ENCODE measurements at places on chromosomes 16 and 17. TPM values are rescaled to one million over a fixed set of nuclear protein-coding genes. Genes with fewer than 3 reads are reported as not detected.

HSF5 gene
- total RNA-seq: 0.07 TPM

FA2H gene
- total RNA-seq: not detected

TP53TG3 gene
- total RNA-seq: not detected

DNA sequence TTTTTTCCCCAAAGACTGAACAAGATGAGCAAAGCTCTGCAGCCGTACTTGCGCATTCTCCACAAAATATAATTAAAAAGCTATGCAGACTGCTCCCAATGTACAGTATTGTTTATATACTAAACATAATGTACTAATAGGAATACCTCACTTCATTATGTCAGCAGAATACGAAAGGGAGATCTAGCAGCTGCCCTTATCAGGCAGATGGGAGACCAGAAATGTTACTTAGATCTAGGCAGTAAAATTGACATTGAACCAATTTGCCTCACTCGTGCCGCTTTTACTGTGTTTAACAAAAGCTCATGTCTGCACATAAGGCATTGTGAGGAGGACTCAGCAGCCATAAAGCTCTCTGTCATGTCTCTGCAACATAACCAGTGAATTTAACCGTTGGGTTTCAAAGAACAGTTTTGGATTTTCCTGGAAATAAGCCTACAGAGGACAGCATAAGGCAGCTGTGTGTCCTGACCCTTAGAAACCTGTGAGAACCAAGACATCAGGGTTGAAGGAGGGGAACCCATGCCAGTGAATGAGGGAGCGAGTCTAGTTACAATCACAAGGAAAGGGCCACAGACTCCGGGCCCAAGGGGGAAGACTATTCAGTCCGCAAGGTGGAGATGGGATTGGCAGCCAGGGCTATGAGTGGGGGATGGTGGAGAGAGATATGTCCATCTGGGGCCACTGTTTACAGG, 71.4 kb downstream of the GNAO1 start:
- DNase-seq: no peak

DNA sequence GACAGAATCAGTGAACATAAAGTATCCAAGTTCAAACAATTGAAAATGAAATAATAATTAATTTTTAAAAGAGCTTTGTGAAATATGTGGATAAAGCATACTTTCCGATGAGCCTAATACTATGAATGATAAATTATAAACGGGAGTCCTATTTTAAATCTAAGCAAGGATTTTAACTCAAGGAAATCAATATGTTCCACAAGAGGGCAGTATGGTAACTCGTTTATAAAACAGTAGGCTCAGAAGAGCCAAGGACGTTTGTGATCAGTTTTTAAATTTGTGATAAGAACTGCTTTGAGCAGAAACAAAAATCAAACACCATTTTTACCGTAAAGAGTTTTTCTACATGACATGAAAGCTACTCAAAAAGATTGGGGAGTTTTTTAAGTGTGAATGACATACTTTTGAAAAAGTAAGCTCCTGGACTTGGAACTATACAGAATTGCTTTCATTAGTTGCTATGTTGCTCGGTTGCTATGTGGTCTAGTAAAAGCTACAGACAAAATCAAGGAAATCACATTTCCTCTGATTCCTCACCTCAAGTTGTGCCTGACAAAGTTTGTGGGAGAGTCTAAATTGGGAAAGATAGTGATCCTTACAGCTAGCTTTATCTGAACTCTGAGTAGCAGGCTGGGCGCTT, 11.8 kb upstream of the TEKT1 start:
- no peak for DNase-seq

DNA sequence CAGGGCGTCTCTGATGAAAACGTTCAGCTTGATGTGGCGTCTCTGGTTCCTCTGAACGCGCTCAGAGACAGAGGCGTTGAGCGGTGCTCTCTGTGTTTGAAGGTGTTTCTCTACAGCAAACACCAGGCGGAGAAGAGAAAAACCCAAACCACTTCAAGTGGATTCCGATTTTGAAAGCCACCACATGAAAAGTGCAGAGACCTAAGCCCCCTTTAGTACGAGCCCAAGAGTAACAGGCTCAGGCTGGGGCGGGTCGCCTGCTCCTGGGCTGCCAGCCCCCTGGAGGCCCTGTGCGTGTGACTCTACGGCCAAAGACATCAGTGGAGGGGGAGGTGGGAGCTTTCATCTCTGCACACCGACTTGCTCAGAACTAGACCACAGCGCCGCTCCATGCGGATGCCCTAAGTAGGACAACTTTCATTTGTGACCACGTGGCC, 328.4 kb downstream of the MAF start:
- no peak for DNase-seq

CDR2L gene
- total RNA-seq: 15.7 TPM

DNA sequence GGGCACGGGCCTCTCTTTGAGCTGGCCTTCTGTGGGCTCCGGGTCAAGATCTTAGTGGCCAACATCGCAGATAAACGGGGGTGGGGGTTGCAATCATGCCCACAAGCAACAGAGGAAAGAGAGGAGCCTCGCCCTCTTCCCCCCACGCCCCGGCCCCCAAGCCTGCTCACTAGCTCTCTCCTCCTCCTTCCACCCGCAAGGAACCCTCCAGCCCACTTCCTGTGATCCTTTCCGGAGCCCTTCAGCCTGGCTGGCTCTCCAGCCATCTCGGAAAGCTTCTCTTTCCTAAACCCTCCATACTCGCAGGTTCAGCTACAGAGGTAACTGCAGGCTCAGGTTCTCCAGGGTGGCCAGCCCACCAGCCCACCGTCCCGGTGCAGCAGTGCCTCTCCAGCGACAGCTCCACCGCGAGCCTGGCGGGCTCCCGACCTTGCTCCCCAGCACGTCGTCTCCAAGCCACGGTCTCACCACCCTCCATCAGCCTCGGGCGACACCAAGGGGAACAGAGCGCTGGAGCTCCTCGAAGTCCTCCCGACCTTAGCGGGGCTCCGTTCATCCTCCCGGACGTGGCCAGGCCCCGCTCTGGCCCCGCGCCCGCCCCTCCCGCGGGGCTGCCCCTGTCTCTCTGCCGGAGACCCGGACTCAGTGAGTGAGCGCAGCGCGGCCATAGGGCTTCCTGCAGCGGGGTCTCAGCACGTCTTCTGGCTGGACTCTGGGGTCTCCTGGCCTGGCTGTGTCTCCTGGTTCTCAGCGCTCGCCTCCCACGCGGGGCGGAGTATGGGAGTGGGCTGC, 12.9 kb upstream of the ODF4 start:
- no peak for DNase-seq

- DNase-seq: no peak
These were observed 216.2 kb downstream of the RBFOX1 start for GRCh38 chr16:7548796-7549318.

DNA sequence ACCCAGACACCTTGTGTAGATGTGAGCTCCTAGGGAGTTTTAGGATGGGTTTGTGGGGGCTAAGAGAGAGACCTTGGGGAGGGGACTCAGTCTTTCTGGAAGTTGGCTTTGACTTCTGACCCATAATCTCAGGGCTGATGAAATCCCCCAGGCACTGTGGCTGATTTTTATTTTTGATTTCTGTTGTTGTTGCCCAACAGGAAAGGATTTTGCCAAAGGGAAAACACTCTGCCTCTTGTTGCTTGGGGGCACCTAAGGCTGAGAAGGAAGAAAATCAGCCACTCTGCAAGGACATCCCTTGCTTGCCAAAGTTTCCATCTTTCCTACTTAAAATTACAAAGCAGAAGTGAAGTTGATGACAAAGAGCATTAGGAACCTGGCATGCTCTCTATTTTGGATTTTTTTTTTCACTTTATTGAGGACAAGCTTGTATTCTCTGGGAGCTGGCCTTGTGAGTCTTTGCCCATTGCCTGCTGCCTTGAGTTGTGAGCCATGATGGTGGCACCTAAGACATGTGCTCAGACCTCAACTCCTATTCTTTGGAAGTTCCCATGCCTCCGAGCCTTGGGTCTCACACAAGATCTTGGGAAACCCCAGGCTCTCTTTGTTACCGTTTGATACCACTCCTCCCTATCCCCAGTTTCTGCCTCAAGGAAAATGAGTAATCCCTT, 3.2 kb upstream of the C1QTNF1 start:
- DNase-seq: no peak

- DNase-seq: no peak
These were observed 309.7 kb downstream of the MAP2K6 start for GRCh38 chr17:69724238-69724637.

DNA sequence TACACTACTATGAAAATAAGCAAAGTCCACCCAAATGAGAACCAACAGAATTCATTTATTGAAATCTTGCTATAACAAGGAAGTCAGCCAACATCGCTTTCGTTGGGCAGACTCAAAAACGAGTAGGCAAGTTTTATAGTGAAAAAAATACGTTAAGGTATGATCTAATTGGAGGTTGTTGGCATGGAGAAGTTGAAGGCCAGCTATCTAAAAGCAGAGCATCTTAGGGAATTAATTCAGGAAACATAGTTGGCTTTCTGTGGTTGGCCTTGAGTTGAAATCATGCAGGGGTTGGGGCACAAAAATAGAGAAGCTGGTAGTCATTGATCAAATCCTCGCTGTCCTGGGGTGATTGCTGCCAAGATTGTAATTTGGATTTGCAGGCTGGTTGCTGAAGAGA, 118.3 kb downstream of the PPM1E start:
- no peak for DNase-seq

DNA sequence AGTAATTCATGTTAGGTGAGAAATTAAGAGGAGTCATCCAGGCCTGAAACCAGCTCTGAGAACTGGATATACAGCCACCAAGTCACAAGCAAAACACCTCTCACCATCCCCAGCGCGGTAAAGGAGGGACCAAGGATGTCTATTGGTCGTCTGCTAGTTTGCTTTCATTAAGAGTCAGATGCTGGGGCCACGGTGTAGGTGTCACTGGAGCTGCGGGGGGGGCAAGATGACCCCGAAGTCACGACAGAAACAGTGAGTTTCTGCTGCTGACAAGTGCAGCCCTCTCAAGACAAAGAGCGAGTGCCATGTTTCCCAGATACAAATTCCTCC, 790 bp downstream of the NCBP3 start:
- no peak for DNase-seq

DNA sequence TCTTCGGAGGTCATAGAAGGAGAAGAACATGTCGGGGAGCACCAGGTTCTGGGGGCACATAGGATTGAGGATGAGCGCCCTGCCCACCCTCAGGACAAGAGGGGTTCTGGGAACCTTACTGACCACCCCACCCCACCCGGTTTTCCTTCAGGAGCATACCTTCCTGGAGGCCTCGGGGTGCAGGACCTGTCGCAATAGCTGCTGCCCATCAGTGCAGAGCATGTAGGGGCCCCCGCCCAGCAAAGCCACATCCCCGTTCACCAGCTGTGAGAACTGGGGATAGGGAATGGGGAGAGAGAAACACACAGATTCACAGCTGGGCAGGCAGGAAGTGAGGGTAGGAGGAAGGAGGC, 2.1 kb downstream of the ESRP2 start:
- no peak for DNase-seq

GRCh38 chr17:41965694-41966462, 717 bp upstream of the CNP start:
- DNase-seq: no peak

DNA sequence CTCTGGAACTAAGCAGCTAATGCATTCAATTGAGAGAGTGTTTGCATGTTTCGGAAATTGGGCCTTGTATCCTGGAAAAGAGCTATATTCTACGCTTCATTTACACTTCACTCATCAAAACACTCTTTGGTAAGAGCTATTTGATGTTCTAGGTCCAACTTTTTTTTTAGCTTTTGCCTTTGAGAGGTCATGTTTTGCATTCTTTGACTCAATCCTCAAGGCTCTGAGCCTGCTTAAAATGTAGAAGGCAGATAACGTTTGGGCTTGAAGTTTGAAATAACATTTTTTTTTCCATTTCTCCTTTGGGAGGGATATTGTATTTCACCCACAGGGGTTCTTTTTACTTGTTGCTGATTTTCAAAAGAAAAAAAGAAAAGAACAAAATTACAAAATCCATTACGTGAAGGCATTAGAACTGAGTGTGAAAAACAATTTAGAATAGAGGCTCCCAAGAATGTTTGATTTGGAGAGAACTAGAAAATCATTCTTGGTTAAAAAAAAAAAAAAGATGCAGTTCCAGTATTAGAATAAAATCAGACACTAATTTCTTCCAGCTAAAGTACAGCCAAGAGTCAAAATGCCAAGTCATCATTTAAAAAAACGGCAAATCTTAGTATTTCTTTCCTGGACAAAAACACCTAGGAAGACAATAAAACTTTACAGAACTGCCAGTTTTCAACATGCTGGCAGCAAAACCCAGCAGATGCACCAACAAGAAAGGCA, 268.5 kb downstream of the GRIN2A start:
- DNase-seq: no peak

- no peak for DNase-seq
These were observed 3.5 kb downstream of the KDM6B start for GRCh38 chr17:7837408-7838088.

CBFA2T3 gene
- total RNA-seq: not detected

KCNH6 gene
- total RNA-seq: not detected

GRCh38 chr17:82400830-82401229, 17.3 kb upstream of the HEXD start:
- no peak for DNase-seq

DNA sequence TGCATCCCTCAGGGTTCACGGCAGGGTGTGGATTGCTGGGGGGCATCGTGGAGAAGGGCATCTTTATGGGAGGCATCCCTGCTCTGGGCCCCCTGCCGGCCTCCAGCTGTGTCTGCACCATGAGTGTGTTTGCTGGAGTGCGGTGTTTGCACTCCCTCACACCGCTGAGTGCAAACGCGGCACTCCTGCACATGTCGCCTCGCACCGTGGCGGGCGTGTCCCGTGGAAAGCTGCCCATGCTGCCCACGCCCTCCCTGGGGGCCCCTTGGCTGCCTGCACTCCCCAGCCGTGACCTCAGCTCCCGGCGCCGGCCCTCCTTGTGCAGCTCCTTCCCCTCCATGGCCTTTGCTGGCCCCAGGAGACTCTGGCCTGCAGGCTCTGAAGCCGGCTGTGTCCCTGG, 74.6 kb upstream of the ZNF750 start:
- DNase-seq: no peak

DNA sequence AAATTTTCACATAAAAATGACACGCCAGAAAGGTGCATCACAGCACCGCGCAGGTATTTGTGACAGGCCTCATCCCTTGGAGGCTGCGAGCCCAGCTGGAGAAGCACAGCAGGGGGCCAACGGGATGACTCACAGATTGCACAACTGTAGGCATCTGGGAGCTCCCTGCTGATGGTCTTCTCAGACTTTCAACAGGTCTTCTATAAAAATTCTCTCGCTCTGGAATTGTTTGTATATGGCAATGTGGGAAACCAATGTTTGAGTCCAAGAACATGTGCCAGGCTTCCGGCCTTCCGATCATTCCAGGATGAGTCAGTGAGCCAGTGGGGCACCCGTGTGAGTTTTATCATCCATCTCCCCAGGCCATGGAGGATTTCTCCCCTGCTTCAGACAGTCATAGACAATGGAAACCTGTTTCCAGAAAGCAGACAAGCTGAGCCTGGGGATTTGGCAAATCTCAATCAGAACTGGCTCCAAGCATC, 24.1 kb upstream of the ADORA2B start:
- no peak for DNase-seq

CCL11 gene
- not detected for total RNA-seq

TSNAXIP1 gene
- 0.20 TPM for total RNA-seq

Measured in pulmonary artery endothelial cell (primary cell).